Mucosa of descending colon (tissue), 3 donors: ENCODE measurements at places on chromosomes 4 and X.
A peak's percentile ranks its signal among the peaks of the same experiment; 100 is the strongest.

DNA sequence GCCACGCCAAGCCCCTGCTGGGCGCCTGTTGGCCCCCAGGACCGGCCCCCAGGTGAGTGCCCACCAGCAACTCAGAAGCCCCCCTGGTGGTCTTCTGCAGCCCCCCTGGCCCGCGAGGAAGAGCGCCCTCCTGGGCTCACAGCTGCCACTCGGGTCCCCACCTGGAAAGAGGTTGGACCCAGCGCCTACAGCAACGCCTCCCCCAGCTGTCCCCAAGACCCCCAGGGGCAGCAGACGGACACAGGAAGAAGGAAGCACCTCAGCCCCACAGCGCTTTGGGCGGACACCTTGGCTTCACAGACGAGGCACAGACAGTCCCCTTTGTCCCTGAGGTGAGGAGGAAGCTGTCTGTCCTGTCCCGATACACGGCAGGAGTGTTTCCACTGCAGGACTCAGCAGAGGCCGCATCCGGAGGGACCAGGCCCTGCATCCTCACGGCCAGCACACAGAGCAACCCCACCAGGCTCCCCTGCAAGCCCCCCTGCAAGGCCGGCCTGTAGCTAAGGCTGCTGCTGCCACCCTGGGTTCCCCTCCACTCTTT, 115.6 kb upstream of the NKX1-1 start:
- no peak for DNase-seq

DNA sequence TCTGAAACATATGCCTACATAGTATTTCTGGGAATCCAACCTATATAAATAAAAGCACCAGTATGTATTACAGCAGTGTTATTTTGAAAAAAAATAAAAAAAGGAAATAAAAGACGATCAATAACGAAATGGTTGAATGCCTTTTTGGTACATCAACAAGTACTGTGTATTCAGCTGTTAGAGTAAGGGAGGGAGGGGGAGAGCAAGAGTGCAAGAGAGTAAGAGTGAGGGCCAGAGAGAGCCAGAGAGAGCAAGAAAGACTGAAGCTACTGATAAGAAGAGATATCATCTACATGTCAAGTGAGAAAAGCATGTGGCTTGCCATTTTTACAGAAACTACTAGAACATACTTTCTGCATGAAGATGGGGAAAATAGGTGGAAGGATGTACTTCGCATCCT, 1.8 kb downstream of the SPIN4 start:
- no peak for DNase-seq

DNA sequence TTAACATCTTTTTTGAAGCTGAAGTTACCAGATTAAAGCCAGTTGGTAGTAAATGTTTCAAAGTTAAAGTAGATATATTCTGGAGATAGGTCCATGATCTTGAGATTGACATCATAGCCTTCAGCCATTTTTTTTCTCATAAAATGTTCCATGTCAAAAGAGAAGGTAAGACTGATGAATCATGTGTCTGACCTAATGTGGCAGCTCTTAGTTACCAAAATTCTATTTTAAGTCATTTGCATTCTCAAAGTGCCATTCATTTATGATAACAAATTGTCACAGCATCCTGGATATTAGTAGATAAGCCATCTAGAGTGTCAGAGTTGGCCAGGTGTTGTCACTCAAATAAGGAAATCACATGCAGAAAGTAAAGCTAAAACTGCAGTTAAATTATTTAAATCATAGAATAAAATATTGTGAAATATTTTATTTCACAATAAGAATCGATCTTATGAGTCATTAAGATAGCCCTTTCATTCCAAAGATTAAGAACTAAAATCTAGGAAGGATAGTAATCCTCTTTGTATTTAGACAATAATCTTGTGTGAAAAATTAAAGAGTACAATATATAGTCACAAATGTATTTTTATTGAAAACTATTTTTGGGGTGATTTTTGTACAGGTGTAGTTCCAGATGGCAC, 65.7 kb upstream of the ADAD1 start:
- DNase-seq, result no peak

- no peak for DNase-seq
Measured at GRCh38 chr4:183329954-183330742, 7.9 kb upstream of the CLDN24 start.

GRCh38 chr4:32752962-32753361, 2032.8 kb downstream of the PCDH7 start:
- DNase-seq, result no peak

GRCh38 chr4:168569931-168570276, 73.1 kb downstream of the PALLD start:
- no peak for DNase-seq

DNA sequence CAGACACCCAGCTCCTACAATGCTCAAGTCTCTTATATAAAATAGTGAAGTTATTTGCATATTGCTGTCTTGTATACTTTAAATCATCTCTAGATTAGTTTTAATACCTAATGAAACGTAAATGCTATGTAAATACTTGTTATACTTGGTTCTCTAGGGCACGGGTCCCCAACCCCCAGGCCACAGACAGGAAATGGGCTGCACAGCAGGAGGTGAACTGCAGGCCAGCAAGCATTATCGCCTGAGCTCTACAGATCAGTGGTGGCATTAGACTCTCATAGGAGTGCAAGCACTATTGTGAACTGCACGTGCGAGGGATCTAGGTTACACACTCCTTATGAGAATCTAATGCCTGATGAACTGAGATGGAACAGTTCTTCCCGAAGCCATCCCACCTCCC, 395.9 kb upstream of the EMCN start:
- no peak for DNase-seq

GRCh38 chr4:184309241-184310170, 91.8 kb upstream of the ENPP6 start:
- no peak for DNase-seq

- DNase-seq, result peak; percentile 28
Measured at GRCh38 chrX:101485212-101485949, at the start of gene ARMCX4. Gene ARMCX4 (plus strand): TSS chrX:101485456. CDS start chrX:101488590, 3,134 bp downstream.

DNA sequence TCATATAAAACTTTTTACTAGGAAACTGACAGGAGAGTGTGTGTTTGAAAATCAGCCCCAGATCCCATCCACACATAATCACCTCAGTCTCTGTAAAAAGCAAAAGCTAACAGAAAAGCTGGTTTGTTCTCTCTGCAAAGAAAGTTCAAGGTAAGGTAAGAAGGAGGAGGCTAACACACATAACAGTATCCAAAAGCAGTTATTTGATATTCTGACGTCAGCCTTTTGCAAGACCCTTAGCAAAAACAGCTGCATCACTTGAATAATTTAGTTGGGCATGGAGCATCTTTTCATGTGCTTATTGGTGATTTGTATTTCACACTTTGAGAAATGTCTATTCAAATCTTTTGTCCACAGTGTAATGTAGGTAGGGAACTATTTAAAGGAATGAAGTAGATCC, 5.5 kb downstream of the TCEAL9 start:
- no peak for DNase-seq

DNA sequence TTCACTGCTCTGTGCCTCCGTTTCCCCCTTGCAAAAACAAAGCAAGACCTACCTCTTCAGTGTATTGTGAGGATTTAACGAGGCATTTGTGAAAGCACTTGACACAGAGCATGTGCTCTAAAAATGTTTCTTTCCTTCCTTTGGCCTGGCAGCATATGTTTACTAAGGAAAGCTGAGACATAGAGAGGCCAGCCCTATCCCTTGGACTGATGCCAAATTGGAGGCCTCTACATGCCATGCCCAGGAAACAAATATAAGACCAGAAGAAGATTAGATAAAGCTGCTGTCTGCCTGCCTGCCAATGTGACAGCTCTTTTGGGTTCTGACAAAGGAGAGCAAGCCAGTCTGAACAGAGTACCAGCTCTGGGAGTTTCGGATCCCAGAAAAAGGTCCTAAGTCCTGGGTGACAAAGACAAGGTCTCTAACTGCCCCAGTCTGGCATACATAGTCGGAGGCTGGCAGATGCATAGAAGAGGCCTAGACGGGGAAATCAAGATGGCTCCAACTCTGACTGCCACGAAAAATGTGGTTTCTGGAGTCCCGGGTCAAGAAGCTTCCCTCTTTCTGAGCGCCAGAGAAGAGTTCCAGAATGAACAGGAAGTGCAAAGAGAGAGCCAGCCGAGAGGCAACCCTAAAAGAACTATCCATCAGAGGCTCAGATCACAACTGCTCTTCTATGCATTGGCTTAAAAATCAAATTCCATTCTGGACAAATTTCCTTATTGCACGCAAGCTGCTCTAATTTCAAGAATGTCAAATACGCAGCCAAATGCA, 25.8 kb downstream of the OTUD6A start:
- no peak for DNase-seq

DNA sequence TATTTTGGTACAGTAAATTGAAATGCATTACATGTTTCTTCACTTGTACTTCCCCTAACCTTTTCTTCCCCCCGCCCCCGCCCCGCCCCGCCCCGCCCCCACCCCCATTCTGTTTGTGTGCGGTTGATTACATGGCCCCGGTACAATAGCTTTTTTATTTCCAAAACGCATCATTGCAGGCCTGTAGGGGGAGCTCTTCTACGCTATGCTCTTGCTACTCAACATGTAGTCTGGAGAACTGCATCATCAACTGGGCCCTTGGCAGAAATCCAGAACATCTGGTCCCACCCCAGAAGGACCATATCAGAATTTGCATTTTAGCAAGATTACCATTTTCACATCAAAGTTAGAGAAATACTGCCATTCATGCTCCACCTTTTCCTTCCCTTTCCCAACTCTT, 333.3 kb upstream of the DDX53 start:
- DNase-seq, result no peak

DNA sequence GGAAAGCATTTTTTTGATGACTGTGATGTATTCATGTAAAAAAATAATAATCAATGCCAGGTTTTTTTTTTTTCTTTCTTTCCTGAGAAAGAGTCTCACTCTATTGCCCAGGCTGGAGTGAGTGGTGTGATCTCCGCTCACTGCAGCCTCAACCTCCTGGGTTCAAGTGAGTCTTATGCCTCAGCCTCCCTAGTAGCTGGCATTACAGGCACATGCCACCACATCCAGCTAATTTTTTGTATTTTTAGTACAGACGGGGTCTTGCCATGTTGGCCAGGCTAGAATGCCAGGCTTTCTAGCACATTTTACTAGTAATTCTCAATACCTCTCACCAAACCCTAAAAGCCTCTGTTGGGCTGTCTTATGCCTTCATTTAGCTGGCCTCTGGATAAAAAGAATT, 25.7 kb downstream of the GPM6B start:
- DNase-seq, result no peak

- no peak for DNase-seq
Measured at GRCh38 chrX:93874554-93874953, 200.5 kb downstream of the FAM133A start.

- DNase-seq, result no peak
Measured at GRCh38 chr4:18938343-18939099, 917.0 kb upstream of the LCORL start.

GRCh38 chr4:52982255-52982945, 120.3 kb downstream of the RASL11B start:
- DNase-seq, result no peak

GRCh38 chr4:16337936-16338335, 111.7 kb upstream of the TAPT1 start:
- DNase-seq, result no peak

DNA sequence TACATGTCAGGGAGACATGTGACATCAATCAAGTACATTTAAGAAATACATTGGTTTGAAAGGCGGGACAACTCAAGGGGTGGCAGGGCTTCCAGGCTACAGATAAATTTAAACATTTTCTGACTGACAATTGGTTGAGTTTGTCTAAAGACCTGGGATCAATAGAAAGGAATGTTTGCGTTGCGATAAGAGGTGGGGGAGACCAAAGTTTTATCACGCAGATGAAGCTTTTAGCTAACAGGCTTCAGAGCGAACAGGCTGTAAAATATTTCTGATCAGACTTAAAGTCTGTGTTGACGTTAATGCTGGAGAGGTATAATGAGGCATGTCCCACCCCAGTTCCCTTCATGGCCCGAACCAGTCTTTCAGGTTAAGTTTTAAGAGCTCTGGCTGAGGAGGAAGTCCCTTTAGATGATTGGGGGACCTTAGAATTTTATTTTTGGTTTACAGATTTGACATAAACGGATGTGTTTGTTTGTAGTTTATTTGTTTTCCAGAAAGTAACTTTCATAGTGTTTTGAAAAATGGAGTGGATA, 346.7 kb upstream of the RASGEF1B start:
- no peak for DNase-seq

GRCh38 chrX:41100200-41100599, 15.0 kb downstream of the USP9X start:
- DNase-seq, result no peak

- DNase-seq, result peak; percentile 27
Measured at GRCh38 chr4:1171311-1172227, 814 bp downstream of the SPON2 start.

DNA sequence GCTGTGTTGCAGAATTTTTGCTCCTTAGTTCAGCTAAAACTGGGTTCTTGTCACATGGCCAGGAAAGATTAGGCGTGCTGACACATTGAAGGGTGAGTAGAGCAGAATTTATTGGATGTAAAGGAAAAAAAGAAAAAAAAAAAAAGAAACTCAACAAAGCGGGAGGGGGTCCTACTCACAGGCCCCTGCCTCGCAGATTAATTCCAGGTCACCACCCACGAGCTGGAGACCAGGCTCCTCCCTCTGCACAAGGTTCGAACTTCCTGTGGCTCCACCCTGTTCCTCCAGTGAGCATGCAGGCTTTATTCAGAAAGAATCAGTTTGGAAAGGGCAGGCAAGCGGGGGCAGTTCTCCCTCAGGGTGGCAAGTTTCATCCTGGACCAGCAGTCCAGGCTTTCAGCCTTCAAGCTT, 17.1 kb downstream of the MGST2 start:
- no peak for DNase-seq

- no peak for DNase-seq
Measured at GRCh38 chr4:61770456-61770855, 570.3 kb downstream of the ADGRL3 start.

GRCh38 chr4:131566026-131566425, 1583.1 kb upstream of the PCDH10 start:
- no peak for DNase-seq

DNA sequence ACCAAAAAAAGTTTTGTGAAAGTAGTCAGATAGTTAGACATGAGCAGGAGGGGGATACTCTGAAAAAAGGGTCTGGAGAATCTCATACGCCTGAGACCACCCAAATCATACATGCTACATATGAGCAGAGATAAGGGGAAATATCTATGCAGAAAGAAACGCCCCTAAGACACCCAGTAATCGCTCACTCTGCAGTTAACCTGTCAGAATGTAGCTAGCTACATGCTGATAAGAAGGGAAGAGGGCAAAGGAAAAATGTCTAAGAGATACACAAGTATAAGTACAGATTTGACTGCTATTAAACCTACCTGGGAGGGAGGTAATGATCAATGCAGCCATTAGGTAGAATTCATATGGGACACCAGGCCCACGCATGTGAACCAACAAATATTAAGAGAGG, 1159.5 kb upstream of the PCDH10 start:
- DNase-seq, result no peak
